ENCODE measurements at places on chromosomes 11 and 22.

DNA sequence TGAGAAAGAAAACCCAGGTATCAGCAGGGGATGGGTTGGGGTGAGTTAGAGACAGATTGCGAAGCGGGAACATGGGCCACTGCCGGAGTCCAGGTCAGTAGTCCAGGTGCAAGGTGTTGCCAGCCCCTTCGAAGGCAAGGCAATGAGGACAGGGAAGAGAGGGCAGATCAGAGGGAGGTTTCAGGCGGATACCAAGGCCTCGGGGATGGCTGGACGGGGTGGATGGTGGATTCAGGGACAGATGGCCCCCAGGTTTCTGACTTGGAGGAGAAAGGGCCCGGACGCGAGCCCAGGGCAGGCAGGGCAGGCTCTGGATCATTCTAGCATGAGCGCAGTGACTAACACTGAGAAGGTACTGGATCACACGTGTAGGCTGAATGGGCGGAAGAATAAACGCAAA, 25.4 kb upstream of the IGSF9B start:
- DNase-seq = no peak

DNA sequence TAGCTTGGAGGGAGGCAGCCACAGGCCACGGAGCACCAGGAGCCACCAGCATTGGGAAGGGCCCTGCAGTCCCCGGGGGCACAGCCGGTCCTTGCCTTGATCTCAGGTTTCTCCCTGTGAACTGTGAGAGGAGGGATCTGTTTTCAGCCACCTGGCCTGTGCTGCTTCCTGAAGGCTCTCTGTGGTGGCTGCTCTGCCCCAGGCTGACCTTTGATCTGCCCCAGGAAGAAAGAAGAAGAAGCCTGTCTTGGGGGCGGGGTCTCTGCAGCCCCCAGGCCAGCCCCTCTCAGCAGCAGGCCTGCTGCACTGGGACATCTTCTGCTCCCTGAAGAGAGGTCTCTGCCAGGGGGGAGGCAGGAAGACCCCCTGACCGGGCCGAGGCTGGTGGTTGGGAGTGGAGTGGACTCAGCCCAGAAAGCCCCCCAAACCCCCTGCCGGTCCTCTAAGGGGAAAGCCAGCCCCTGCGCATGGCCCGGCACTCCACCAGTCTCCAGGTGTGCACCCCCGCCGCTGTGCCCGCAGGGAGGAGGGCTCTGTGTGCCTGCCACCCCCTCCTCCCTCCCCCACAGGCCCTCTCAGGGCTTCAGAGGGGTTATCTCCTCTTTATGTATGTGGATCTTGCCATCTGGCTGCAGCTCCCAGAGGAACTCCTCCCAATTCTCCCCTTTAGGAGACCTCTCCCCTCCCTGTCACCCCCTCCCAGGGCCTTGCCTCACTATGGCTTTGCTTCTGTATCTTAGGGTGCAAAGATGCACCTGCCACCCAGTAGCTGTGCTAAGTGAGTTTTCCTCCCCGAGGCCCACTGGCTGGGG, 675.3 kb downstream of the BRD1 start:
- DNase-seq = no peak

DNA sequence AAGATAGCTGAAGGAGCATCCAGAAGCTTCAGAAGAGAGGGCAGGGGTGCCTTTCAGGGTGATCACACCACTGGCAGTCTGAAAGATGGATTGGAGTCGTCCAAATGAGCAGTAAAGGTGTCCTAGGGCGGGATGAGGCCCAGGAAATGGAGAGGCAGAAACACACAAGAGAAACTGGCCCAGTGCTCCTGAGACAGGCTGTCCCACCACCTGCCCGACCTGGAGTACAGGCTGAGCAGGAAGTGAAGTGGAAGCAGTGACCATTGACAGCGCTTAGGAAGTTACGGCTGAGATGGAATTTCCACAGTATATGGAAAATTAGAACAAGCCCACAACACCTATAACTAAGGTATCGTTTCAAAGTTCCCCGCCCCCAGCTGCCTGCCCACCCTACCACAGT, 16.1 kb downstream of the EIF3F start:
- no peak for DNase-seq

DNA sequence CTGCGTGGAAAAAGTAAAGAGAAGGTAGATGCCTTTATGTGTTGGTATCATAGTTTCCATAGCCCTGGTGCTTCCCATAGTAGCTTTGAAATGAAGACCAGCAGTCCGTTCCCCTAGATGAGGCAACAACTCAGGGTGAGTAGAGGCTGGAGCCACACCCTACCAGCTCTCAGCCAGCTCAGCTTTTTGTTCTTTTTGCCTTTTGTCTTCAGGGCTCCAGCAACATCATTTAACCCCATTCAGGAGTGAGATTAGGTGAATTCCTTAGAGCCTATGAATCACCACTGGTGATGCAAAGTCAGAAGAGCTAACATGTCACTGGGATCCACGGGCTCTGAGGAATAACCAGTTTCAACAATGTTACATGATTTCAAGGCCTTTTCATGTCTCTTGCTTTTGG, 14.0 kb upstream of the SESN3 start:
- peak; percentile 69 for DNase-seq

DNA sequence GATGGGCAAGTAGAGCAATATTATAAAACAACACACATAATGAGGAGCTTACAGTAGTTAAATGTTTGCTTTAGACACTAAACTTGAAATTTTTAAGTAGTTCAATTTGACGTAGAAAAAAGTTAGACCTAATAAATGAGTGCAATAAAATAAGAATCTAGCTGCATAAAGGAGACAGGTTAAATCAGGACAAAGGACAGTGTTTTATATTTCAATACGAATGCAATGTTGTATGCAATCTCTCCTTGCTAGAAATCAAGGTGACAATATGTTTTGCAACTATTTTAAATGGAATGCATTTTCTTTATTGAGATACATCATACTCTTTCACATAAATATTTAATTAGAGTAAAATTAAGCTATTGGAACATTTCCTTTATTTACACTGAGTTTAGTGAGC, 267.9 kb downstream of the CASP12 start:
- DNase-seq = no peak

- DNase-seq = no peak
These were observed 9.0 kb upstream of the ME3 start for GRCh38 chr11:86681483-86681756.

DNA sequence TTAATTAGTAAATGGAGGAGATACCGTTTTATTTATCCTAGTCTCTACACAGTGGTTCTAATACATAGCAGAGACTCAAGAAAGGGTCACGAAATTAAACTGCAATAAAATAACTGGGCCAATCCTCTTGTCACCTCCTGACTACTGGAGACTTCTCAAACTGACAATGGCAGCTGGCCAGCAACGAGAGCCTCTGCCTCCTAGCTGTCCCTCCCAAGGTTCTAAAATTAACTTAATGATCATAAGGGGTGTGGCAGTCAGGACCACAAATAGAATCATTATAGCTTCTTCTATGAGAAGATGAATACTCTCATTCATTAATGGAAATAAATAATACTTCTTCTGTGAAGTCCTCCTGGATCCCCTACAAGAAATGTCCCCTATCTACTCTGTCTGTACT, 63.8 kb upstream of the APOA1 start:
- DNase-seq = no peak

- DNase-seq = no peak
These were observed 406.2 kb downstream of the METTL15 start for GRCh38 chr11:28514391-28514790.

GRCh38 chr11:306645-307371, 808 bp upstream of the IFITM2 start:
- no peak for DNase-seq

DNA sequence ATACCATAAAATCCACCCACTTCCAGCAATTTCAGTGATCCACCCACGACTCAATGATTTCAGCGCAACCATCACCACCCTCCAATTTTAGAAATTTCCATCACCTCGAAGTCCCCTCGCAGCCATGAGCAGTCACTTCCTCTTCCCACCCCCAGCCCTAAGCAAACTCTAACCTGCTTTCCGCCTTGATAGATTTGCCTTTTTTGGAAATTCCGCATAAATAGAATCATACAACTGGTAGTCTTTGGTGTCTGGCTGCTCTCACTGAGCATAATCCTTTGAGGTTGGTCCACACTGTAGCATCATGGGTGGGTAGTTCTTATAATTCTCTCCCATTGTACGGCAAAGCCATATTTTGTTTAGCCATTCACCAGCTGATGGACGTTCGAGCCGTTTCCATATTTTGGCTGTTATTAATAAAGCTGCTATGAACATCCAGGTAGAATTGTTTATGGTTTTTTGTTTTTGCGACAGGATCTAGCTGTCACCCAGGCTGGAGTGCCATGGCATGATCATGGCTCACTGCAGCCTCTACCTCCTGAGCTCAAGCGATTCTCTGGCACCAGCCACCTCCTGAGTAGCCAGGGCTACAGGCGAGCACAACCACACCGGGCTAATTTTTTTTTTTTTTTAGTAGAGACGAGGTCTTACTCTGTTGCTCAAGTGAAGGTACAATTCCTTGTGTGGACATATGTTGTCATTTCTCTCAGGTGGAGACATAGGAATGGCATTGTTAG, 16.0 kb downstream of the PIM3 start:
- DNase-seq = no peak

GRCh38 chr11:12198251-12199222, 88.1 kb downstream of the MICAL2 start:
- no peak for DNase-seq

DNA sequence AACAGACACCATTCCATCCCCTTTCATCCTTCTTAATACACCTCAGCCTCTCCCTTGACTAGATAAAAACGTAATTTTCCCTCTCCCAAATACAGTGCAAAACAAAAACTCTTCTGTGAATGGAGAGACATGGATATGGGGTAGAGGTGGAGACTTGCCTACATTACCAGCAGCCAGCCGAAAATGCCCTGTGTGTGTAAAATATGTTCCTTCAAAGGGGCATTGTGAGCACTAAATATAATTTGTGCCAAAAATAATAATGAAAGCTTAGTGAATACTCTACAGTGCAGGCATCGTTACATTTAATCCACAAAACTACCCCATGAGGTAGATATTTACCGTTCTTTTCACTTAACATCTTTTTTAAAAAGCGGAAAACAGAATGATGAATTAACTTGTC, 1.0 kb upstream of the TRIM44 start:
- DNase-seq = no peak

- no peak for DNase-seq
These were observed 4.6 kb upstream of the CLNS1A start for GRCh38 chr11:77642228-77642627.

- DNase-seq = peak; percentile 88
These were observed 450.4 kb downstream of the MIAT start for GRCh38 chr22:27107824-27108223.

DNA sequence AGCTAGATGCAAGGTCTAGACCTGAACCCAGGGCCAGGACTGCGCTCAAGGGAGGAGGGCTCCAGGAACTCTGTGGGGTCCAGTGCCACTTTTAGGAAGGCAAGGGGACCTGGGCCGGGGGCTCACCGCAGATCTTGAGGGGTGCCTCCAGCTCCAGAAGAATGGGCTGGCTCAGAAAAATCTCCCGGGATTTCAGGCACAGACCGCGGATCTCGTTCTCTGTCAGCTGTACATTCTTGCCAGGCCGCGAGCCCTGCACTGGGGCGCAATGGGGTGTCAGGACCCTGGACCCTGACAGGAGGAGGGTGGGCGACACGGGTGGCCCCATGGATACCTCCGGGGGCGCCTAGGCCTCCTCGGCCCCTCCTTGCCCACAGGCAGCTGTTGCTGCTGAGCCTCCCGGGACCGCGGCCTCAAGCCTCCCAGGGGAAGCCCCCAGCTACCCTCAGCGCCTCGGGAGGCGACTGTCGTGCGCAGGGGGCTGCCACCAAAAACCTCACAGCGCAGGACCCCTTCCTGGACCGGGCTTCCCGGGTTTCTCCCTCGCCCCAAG, 640 bp downstream of the PPP1CA start:
- no peak for DNase-seq

DNA sequence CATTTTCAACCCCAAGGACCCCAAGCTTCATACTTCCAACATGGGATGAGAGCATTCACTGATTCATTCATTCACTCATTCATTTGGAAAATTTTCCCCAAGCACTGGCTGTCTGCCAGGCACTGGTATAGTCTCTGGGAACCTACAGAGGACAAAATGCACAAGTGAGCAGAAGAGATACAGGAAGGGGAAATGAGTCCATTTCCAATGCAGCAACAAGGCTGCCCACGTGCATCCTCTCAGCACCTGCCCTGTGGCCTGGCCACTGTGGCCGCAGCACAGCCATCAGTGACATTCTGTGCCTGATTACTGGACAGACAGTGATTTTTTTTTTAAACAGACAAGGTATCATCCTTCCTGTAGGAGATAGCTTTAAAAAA, 96.0 kb upstream of the PITPNB start:
- no peak for DNase-seq

GRCh38 chr11:41201156-41201555, 258.3 kb downstream of the LRRC4C start:
- peak; percentile 10 for DNase-seq

GRCh38 chr22:29382580-29383302, 5.6 kb downstream of the AP1B1 start:
- DNase-seq = no peak

- no peak for DNase-seq
These were observed 60.9 kb downstream of the SMIM38 start for GRCh38 chr11:69216647-69217051.

DNA sequence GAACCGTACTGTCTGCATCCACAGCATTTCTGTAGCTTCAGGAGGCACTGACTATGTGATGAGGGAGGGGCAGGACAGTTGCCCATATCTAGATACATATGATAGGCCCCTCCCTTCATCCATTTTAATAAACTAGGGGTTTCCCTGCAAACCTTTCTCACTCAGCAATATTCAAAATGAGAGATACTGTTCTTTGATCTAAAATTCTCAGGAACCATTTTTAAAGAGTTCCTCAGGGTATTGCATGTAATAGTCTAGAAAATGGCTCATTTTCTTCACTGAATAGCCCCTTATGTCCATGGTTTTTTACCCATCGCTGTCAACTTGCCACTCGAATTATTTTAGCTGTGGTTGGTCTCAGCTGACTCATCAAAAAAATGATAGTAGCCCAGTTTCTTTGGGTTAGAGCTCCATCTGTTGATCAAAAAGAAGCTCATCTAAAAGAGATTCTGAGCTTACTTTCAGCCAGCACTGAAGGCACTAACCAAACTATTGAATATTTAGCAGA, 37.0 kb upstream of the DNAJB7 start:
- peak; percentile 73 for DNase-seq

GRCh38 chr11:12995188-12995587, 13.9 kb upstream of the RASSF10 start:
- peak; percentile 85 for DNase-seq

- DNase-seq = no peak
These were observed 1785.4 kb downstream of the LRRC4C start for GRCh38 chr11:39674024-39674423.

- no peak for DNase-seq
These were observed 476.4 kb downstream of the TBC1D22A start for GRCh38 chr22:47238690-47239473.

Data from fibroblast of pulmonary artery (primary cell).